Ovary (tissue), 10 donors: ENCODE measurements at places on chromosomes 3 and 15. TPM values are rescaled to one million over a fixed set of nuclear protein-coding genes. Genes with fewer than 3 reads are reported as not detected.

- peaks cover 6% of the 10 kb centered on the region for H3K4me1 ChIP-seq
- H3K36me3 ChIP-seq = no peaks in the 10 kb centered on the region
- H3K27me3 ChIP-seq = no peaks in the 10 kb centered on the region
- peak; percentile 46 for DNase-seq
Measured at GRCh38 chr15:99433026-99433756, 132.6 kb upstream of the MEF2A start.

- H3K4me3 ChIP-seq = no peak overlapping the region
- H3K27ac ChIP-seq = no peak overlapping the region
- H3K4me1 ChIP-seq = no peaks in the 10 kb centered on the region
- no peak for DNase-seq
Measured at GRCh38 chr3:45218578-45219390, 7.3 kb downstream of the TMEM158 start.

- H3K4me3 ChIP-seq = no peak overlapping the region
- no peaks in the 10 kb centered on the region for H3K27me3 ChIP-seq
- H3K4me1 ChIP-seq = no peaks in the 10 kb centered on the region
- H3K36me3 ChIP-seq = no peaks in the 10 kb centered on the region
Measured at GRCh38 chr3:110504901-110505300, 566.7 kb upstream of the NECTIN3 start.

- H3K4me3 ChIP-seq = no peak overlapping the region
- no peaks in the 10 kb centered on the region for H3K27me3 ChIP-seq
- H3K4me1 ChIP-seq = no peaks in the 10 kb centered on the region
Measured at GRCh38 chr3:53184701-53185100, 23.7 kb downstream of the PRKCD start.

- H3K36me3 ChIP-seq = no peaks in the 10 kb centered on the region
- no peak overlapping the region for H3K27ac ChIP-seq
- H3K4me1 ChIP-seq = no peaks in the 10 kb centered on the region
- no peak for DNase-seq
Measured at GRCh38 chr3:157452097-157452496, 15.4 kb downstream of the PTX3 start.

DNA sequence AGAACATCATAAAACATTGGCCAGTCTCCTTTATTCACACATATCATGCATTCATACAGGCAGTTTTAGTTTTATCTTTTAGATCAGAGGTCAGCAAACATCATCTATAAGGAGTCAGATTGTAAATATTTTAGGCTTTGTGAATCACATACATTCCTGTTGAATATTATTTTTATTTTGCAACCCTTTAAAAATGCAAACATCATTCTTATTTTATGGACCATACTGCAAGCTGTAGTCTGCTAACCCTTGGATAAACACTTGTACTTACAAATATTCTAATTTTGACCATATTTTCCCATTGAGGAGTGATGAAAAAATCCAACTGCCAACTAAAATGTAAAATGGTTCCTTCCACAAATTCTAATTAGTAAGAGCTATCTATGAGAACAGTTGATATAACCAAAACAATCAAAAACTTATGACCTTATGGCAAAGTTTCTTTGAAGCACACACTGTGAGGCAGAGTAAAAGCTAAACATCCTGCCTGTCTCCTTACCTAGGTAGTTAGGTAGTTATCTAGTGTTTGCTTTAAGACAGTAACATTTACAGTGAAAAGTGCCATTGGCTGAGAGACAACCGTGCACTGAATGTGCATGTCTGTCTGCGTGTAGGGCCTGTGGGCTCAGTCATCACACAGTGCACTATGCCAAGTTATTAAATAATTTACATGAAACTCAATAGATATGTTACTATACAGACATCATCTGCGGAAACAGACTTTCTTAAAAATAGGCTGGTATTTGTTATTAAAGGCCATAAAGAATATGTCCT lies 57.7 kb downstream of the PIK3R4 start:
- H3K36me3 ChIP-seq = no peaks in the 10 kb centered on the region
- no peak overlapping the region for H3K4me3 ChIP-seq
- no peak overlapping the region for H3K27ac ChIP-seq
- H3K27me3 ChIP-seq = no peaks in the 10 kb centered on the region
- no peak for DNase-seq

GRCh38 chr3:150741497-150742140 lies 21.4 kb downstream of the SIAH2 start:
- H3K4me1 ChIP-seq = peaks cover 30% of the 10 kb centered on the region
- no peaks in the 10 kb centered on the region for H3K27me3 ChIP-seq
- H3K27ac ChIP-seq = no peak overlapping the region
- H3K36me3 ChIP-seq = no peaks in the 10 kb centered on the region
- DNase-seq = no peak
- no peak overlapping the region for H3K4me3 ChIP-seq

GRCh38 chr3:28826840-28827239 lies 454.0 kb upstream of the RBMS3 start:
- H3K27me3 ChIP-seq = no peaks in the 10 kb centered on the region
- H3K36me3 ChIP-seq = no peaks in the 10 kb centered on the region
- H3K4me3 ChIP-seq = no peak overlapping the region
- no peaks in the 10 kb centered on the region for H3K4me1 ChIP-seq
- H3K27ac ChIP-seq = no peak overlapping the region

DNA sequence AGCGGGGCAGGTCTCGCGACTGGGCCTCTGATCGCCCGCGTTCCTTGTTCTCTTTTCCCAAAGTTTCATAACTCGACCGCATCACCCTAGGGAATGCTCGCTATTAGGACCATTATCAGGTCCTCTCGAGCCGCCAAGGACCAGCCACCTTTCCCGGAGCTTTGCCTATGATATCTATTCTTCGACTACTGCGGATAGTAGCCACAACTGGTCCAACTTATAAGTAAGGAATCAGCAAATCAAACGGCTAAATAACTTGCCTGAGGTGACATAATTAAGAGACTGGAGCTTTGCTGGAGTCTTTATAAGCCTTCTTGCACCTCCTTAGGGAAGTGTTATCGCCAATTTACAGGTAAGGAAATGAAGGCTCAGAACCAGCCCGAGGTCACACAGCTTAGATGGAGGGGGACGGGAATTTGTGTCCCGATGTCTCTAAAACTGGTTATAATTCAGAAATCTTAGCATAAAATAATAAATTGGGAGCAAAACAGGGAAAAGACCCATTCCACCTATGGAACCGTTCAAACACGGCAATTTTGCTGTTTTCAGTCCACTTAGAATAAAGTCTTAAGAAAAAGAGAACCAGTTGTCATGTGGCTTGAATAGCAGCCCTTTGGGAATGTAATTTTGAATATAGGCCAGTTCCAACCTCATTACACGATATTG lies 479 bp upstream of the PLD1 start:
- H3K27ac ChIP-seq = peak overlapping the region; percentile 70
- no peaks in the 10 kb centered on the region for H3K36me3 ChIP-seq
- no peak for DNase-seq
- H3K4me3 ChIP-seq = peak overlapping the region; percentile 68
- peaks cover 10% of the 10 kb centered on the region for H3K4me1 ChIP-seq

GRCh38 chr3:149744151-149744550 lies 8.1 kb downstream of the COMMD2 start:
- H3K27me3 ChIP-seq = no peaks in the 10 kb centered on the region
- H3K27ac ChIP-seq = no peak overlapping the region
- H3K36me3 ChIP-seq = no peaks in the 10 kb centered on the region
- no peaks in the 10 kb centered on the region for H3K4me1 ChIP-seq

DNA sequence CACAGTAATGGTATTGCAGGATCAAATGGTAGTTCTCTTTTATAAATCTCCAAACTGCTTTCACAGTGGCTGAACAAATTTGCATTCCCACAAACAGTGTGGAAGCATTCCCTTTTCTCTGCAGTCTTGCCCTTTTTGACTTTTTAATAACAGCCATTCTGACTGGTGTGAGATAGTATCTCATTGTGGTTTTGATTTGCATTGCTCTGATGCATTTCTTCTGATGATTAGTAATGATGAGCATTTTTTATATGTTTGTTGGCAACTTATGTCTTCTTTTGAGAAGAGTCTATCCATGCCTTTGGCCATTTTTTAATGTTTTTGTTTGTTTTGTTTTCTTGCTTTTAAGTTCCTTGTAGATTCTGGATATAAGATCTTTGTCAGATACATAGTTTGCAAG lies 316.1 kb upstream of the TMCO5A start:
- no peaks in the 10 kb centered on the region for H3K27me3 ChIP-seq
- H3K36me3 ChIP-seq = no peaks in the 10 kb centered on the region
- no peak overlapping the region for H3K4me3 ChIP-seq
- H3K4me1 ChIP-seq = no peaks in the 10 kb centered on the region
- H3K27ac ChIP-seq = no peak overlapping the region
- no peak for DNase-seq

- DNase-seq = no peak
- H3K27me3 ChIP-seq = no peaks in the 10 kb centered on the region
- H3K36me3 ChIP-seq = no peaks in the 10 kb centered on the region
- H3K27ac ChIP-seq = no peak overlapping the region
- H3K4me3 ChIP-seq = no peak overlapping the region
- H3K4me1 ChIP-seq = peaks cover 2% of the 10 kb centered on the region
Measured at GRCh38 chr3:139639662-139640061, 38.1 kb downstream of the NMNAT3 start.

DNA sequence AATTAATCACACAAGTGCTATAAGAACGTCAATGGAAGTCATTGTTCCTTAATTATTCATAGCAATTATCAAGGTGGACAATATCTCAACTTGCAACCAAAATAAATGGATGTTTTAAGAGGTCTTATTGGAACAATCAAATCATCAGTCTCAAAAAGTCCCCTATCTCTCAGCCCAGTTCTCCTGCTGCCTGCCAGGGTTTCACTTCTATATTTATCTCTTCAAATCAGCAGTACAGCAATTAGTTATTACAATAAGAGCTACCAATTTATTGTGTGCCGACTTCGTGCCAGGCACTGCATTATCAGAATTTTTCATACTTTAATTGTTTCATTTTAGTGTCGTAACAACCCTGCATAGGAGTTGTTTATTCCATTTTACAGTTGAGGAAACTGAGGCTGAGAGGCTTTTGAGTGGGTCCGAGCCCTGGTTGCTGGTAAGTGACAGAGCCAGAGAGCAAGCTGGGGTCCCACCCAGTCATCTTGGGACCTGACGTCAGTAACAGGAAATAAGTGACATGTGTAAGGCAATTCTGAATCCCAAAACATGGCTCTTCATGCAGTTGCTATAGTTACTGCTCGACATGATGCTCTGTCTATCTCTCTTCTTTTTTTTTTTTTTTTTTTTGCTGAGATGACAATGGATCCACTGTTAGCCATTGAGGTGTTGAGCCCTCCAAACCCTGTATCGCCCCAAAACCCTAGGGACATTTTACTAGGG lies 8.8 kb upstream of the KCTD6 start:
- H3K4me3 ChIP-seq = no peak overlapping the region
- H3K27me3 ChIP-seq = no peaks in the 10 kb centered on the region
- no peak for DNase-seq

- no peak overlapping the region for H3K27ac ChIP-seq
- H3K4me3 ChIP-seq = no peak overlapping the region
- DNase-seq = no peak
- H3K36me3 ChIP-seq = no peaks in the 10 kb centered on the region
Measured at GRCh38 chr3:172018364-172018763, 21.0 kb upstream of the FNDC3B start.

DNA sequence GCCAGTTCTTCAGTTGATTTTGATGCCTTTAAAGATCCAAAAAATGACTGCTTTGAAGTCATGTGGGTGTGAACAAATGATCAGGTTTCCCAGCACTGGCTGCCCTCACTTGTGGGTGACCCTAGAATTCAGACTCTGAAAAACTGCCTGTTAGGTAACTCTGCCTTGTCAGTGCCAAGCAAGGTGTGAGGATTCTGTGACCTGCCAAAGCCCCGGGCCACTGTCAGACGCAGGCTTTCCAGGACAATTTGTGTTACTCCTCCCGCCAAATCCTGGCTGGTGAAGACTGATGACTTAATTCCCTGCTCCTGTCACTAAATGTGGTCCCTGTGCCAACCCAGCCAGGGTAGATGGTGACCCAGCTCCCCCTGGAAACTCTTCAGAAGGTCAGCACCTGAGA lies 99.2 kb upstream of the PSMD6 start:
- peaks cover 9% of the 10 kb centered on the region for H3K4me1 ChIP-seq
- H3K36me3 ChIP-seq = no peaks in the 10 kb centered on the region
- no peak overlapping the region for H3K4me3 ChIP-seq
- no peak for DNase-seq

Gene GOLGA8O
- total RNA-seq = 3.1 TPM

Gene CCDC54
- total RNA-seq = not detected

Gene ZBTB20
- total RNA-seq = 117 TPM

Gene KIF7
- 4.3 TPM for total RNA-seq
